ENCODE measurements at places on chromosomes 7 and 10.

DNA sequence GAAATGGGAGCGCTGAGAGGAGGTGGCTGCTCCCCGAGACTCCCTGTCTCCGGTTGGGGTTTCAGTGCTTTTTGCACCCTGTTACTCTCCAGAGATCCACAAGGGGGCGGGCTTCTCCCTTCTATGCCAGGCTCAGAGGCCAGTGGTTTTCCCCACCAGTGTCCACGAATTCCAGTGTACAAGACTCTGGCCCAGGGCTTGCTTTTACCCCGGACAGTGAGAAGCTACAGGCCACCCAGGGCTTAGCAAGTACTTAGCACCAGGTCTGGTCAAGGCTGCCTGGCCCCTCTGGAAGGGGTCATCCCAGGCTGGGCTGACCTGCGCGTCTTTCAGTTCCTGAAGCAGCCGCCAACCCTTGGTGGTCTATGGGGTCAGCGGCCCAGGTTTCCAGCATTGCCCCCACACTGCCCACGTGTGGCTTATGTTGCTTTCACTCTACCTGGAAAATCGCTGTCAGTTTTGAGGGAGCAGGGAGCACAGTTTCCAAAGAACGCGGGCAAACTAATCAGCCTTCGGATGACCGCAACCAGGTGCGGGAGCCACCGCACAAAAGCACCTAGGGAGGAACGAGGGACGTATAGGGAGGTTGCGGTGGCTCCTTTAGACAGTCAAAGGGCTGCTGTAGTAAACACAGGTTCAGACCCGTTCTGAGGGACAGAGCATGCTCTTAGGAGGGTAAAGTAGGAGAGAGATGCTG lies 6.8 kb downstream of the CYP26A1 start:
- peak; percentile 12 for DNase-seq

DNA sequence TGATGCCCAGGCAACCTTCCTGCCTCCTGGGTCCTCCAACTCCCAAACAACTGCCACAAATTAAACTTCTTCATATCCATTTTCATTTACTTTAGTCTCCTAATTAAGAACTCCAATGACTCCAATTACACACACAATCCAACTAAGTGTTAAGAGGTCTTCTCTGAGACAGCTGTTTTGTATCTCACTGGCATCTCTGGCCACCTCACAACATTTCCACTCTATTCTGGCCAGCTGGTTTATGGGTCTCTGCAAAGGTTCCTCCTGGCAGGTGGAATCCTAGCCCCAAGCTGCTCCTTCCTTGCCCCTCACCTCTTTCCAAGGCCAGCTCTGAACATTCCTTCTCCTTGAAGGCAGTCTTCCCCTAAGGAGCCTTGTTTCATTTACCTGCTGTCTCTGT lies 123.1 kb upstream of the HPS1 start:
- no peak for DNase-seq

- no peak for DNase-seq
Measured at GRCh38 chr10:64813391-64813790, 1292.2 kb downstream of the REEP3 start.

- no peak for DNase-seq
Measured at GRCh38 chr7:130276796-130277762, 10.4 kb downstream of the CPA2 start.

DNA sequence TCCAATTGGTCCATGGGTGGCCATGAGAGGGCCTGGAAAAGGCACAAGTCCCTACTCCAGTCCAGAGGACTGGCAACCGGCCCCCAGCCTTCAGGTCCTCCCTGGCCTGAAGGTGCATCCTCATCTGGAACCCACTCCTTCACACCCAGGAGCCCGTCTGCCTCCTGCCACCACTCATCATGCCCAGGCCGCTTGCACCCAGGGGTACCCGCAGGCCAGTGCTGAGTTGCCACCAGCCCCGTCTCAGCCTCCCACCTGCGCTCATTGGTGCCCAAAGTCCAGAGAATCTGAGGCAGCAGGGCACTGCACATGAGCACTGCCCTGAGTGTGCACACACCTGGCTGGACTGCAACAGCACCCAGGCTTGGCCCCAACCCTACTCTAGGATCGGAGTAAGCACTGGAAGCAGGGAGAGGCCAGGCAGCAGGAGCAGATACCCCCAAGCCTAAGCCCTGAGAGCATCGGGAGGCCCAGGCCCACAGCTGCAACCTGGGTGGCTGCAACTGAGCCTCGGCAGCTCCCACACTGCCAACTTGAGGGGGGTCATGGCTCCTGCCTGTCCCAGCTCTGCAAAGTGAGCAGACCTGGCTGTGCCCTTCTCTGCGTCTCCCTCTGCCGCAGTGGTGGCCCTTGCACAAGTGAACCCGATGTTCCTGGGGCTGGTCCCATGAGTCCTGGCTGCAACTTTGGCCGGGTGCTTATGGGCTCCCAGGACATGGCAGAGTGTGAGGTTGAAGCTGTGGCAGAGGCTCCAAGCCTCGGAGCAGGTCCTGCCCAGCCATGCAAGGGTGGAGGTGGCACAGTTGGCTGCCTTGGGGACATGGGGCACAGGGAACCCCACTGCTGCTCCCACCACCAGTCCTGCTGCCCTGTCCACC lies 44.3 kb downstream of the TCERG1L start:
- DNase-seq = no peak

- no peak for DNase-seq
Measured at GRCh38 chr10:38605153-38605661, 511.1 kb downstream of the ZNF37A start.

- DNase-seq = no peak
Measured at GRCh38 chr10:121854809-121855445, 72.9 kb downstream of the ATE1 start.

DNA sequence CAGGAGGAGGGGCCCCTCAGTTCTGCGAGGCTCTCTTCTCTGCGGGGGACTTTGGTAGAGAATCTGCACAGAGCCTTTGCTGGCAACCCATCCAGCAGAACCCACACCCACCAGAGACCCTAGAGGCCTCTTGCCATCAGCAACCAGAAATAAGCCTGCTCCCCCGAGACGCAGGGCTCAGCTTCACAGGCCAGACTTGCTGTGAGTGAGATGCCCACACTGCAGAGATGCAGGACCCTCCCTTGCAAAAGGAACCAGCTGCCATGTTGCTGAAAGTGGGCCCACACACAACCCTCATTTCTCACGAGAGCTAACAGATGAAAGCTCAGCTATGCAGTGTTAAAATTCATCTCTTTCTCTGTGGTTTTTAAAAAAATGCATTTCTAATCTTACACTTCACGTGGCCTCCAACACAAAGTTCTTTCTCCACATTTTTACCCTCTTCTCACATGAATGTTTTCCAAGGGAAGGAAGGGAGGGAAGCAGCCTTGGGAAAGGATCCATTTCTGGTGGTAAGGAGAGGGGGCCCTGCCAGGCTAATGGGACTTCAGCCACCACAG lies 171.6 kb downstream of the CCDC3 start:
- no peak for DNase-seq

DNA sequence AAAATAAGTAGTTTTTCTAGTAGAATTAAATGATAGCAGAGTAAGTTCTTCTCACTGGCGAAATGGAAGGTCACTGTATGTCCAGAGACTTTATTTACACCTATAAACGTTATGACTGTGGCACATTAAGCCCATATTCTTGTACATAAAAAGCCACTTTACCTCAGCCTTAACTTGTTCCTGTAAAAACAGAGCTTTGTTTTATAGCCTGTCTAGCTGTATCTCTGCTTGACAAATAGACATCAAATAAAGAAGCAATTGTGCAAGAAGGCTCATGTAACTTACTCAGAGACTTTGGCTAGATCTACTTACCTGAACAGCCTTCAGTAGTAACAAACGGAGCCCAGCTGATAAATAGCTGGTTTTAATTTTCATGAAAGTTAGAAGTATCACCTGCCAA lies 324.1 kb upstream of the BMPER start:
- DNase-seq = no peak

DNA sequence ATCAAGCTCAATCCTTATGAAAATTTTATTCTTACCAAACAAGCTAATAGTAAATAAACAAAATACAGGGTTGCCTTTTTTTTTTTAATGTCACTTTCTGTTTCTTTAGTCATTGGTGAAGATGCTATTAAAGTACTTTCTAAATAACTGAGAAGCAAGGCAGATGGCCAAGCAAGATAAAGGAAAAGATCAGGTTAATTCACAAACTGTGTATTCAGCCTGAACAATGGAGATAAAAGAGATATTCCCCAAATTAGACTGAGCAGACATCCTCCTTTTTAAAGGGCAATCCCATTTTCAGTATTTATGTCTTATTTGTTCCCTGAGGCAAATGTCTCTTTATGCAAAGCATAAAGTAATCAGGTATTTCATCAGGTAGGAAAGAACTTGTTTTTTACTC lies 23.1 kb upstream of the XRCC2 start:
- DNase-seq = no peak

DNA sequence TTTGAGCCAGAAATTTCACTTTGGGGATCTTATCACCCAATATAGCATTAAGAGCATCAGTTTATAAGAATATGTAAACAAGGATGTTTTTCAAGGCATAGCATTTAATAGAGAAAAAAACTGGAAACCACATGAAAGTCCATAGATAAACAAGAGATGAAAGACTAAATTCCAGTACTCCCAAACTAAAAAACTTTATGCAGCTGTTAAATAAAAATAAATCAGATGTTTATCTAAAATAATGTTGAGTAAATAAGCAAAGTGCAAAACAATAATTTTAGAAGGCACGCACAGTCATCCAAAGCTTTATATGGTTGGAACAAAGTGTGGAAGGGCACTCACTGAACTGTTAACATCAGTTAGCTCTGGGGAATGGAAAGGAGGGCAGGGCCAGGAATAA lies 21.0 kb downstream of the RNLS start:
- no peak for DNase-seq

DNA sequence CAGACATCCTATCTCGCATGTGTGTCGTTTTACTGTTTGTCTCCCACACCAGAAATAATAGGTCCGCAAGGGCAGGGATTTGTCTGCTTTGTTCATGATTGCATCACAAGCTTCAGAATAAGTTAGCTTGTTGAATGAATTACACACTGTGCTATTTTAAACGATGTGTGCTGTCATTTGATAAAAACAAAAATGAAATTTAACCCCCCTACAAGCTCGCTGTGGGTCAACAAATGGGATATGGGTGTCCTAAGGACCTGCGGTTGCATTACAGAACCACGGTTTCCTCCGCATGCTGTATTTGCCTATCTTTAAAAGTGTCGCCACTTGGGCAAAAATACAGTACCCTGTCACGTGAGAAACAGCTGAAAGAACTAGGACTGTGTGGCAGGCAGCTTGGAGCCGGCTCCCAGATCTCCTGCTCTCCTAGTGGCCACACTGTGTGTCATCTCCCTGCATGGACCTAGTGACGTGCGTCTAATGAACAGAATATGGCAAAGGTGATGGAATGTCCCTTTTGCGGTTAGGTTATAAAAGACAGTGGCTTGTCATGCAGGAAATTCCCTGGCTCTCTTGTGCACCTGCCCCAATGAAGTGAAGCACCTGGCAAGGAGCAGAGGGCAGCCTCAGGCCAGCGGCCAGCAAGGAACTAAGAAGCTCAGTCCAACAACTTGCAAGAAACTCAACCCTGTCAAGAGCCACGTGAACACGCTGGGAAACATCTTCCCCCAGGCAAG lies 32.9 kb upstream of the CRYGN start:
- no peak for DNase-seq

- no peak for DNase-seq
Measured at GRCh38 chr7:44693641-44694313, 54.9 kb upstream of the ZMIZ2 start.

- no peak for DNase-seq
Measured at GRCh38 chr7:101060992-101061391, 24.3 kb upstream of the TRIM56 start.

- DNase-seq = no peak
Measured at GRCh38 chr7:28155964-28156363, 24.6 kb downstream of the JAZF1 start.

GRCh38 chr10:52923520-52923919 lies 150.9 kb upstream of the MBL2 start:
- no peak for DNase-seq

- DNase-seq = no peak
Measured at GRCh38 chr7:126026421-126027088, 1096.9 kb upstream of the POT1 start.

DNA sequence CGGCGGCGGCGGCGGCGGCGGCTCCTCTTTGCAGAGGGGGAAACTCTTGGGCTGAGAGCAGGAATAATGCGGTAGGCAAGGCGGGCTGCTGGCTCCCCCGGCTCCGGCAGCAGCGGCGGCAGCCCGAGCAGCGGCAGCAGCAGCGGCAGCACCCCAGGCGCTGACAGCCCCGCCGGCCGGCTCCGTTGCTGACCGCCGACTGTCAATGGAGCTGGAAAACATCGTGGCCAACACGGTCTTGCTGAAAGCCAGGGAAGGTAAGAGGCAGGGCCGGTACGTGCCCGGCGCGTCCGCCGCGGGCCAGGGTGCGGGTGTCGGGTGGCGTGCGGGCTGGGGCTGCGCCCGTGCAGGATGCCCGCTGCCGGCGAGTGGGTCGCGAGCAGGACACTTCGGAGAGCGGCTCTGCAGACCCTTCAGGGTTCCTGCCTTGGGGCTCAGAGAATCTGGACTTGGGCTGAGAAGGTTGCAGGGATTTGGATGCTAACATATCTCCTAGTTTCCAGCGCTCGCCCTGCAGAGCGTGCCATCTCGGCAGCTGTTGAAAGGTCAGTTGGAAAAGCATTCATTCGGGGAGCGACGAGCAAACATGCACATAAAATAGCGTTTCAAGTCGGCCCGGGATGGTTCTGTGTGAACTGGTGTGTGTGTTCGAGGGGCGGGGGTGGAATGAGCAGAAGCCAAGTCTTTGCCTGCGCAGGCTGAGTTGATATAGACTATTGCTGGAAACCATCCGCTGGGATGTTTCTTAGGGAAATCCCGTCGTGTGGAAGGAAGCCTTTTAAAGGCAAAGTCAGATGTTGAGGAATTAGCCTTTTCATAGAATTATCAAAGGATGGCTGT lies 562 bp downstream of the GRK5 start:
- no peak for DNase-seq

DNA sequence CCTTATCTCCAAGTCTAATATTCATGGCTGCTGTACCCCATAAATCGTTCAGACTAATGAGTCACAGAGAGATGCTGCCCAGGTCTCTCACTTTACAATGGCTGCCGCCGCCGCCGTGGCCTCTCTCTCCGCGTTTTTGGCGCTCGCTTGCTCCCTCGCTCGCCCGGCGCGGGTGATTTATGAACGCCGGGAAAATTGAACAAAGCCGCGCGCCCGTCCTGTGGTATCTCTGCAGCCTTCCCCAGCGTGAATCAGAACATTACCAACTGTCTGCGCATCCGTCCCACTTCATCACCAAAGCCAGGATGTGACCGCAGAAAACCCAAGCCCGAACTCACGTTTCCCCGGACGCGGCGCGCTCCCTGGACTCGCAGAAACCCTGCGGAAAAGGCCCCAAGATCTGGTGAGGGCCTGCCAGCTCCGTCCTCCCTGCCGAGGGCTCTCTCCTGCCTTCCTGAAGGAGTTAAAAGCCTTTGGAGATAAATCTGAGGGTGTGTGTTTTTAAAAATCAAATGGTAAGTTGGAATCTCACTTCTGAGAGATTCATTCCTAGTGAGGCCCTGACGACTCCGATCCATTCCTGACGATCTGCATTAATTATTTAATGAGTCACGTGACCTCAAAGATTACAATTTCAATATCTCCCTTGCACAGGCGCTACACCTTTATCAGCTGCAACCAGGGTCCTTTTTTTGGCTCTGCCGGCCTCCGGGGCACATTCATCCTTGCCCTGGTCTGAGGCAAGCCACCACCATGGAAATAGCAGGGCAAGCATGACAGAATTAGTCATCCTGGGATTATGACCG lies 6.3 kb downstream of the HOXA4 start:
- DNase-seq = no peak

- no peak for DNase-seq
Measured at GRCh38 chr10:101878869-101879268, 35.3 kb upstream of the KCNIP2 start.

Measured in stimulated activated CD4-positive, alpha-beta T cell treated with anti-CD3 and anti-CD28 coated beads, Interleukin-1b, Interleukin-23, amount 100 ng/mL, for 1 hour (primary cell).